ENCODE measurements at places on chromosomes 5 and 9. TPM values are rescaled to one million over a fixed set of nuclear protein-coding genes. Genes with fewer than 3 reads are reported as not detected.

Gene FCN2
- 0.73 TPM for total RNA-seq

Gene IL7R
- 26.1 TPM for total RNA-seq

Gene TIFAB
- total RNA-seq = not detected

Gene RMND5B
- total RNA-seq = 34.4 TPM

Gene DNM1
- total RNA-seq = 11.3 TPM

All from breast epithelium (tissue), 4 donors.